Skin of body (tissue), 3 donors: ENCODE measurements at places on chromosomes 7 and 10. TPM values are rescaled to one million over a fixed set of nuclear protein-coding genes. Genes with fewer than 3 reads are reported as not detected.

GRCh38 chr10:37619336-37619735 is 238.1 kb downstream of the ZNF248 start:
- DNase-seq: no peak

DNA sequence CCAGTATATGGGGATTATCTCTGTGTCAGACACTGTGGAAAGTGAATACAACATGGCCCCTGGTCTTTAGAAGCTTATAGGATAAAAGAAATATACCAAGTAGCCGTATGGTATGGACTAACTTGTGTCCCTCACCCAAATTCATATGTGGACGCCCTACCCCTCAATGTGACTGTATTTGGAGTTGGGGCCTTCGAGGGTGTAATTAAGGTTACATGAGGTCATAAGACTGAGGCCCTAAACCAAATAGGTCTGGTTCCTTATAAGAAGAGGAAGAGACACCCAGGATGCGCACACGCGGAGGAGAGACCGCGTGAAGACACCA is 36.3 kb downstream of the ASB13 start:
- no peak for DNase-seq

DNA sequence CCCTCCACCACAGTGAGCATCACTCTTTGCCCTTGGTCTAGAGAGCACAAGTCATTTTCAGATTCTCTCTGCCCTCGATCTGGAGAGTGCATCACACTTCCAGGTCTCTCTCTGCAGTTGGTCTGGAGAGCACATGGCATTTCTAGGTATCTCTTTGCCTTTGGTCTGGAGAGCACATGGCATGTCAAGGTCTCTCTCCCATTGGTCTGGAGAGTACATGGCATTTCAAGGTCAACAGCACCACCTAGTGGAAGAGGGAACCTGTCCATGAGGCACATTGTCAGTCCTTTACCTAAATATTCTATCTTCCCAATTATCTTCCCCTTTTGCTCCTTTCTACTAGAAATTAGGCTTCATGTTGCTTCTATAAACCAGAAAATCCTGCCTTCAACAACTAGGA is 1139.4 kb downstream of the XPNPEP1 start:
- DNase-seq: no peak

GRCh38 chr7:100087055-100087750 is 1.6 kb upstream of the COPS6 start:
- DNase-seq: no peak

DNA sequence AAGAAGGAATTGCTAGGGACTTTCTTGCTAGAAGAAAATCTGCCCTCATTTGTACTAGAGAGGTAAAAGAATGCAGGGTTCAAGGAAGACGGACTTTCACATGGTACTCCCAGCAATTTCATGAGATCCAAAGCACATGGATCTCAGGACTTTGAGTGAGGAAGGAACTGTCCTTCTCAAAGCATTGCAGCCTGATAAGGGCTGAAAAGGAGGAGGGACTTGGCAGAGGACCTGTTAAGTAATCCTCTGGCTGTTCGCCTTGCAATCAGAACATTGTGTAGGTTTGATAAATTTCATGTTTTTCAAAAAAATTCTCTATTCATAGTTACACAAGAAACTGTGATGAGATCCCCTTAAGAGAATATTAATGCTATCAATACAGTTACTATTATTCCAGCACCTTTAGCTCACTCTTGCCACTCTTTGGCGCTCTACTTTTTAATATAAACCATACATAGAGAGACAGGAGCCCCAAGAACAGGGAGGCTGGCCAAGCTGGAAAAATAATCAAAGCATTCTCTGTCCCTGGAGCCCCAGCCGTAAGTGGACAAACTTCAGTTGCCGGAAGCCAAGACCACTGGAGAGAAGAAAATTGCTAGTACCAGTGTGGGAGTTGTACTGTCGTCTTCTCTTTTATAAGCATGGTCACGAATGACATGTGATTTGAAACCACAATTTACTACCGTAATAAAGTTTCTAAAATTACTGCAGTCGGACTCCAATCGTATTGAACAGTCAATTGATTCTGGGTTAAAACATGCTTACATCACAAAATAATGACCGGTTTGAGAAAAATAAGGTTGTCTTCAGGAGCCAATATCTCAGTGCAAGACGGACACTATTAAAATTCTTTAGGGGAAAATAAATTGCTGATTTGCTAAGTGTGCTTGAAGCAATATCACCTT is 424.4 kb downstream of the SDK1 start:
- no peak for DNase-seq

GRCh38 chr7:101294039-101294831 is 27.4 kb downstream of the IFT22 start:
- no peak for DNase-seq

DNA sequence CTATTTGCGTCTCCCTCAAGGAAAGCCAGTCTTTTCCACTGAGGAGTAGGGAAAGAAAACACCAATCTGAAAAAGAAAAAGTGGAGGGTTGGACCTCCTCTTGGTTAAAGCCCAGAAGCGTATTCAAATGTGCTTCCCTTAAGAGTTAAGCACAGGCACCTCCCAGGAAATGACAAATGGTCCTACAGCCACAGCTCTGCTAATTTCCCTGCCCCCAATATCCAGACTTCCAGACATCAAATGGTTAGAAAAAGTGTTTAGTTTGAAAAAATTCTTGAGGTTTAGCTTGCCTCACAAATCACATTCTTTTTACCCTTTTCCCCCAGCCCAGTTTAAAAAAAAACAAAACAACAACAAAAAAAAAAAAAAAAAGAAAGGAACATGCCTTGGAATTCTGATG is 19.0 kb upstream of the COL1A2 start:
- peak; percentile 95 for DNase-seq

DNA sequence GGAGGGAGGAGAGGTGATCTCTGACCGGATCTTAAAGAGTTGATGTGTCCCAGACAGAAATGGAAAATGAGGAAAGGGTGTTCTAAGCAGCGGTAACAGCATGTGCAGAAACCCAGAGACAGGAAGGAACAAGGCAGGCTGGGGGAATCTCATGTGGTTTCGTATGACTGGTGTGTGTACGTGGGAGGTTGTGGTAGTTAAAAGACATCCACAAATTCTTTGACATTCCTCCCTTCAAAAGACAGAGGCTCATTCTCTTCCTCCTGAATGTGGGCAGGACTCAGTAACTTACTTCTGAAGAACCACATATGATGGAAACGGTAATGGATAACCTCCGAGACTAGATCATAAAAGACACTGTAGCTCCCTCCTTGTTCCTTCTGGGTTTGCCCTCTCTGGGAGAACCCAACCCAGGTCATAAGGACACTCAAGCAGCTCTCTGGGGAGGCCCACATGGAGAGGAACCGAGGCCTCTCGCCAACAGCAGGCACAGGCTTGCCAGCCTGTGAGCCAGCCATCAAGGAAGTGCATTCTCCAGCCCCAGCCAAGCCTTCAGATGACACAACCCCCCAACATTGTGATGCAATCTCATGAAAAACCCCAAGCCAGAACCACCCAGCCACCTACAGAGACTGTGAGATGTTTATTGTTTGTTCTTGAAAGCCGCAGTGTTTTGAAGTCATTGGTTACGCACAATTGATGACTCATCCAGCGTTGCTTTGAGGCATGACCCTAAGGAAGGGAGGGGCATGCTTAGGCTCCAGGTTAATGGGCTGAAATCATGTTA is 116.0 kb downstream of the SLIT1 start:
- no peak for DNase-seq

DNA sequence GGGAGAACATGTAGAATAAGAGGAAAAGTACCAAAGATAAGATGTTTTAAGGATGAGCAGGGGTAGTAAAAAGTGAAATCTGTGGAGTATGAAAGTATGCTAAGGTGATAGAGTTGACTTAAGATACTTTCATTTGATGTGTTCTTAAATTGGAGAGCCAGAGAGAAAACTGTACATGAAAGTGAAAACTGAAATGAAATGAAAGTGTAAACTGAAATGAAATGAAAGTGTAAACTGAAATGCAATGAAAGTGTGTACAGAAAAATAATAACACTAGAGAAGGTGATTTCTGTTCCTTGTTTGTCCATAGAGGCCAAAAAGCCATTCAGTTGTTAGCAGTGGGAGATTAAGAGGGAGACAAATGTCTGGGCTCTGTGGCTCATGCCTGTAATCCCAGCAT is 17.5 kb downstream of the AHR start:
- DNase-seq: no peak

TECPR1 gene
- total RNA-seq: 8.3 TPM

- DNase-seq: no peak
These were observed 797.9 kb downstream of the LRMDA start for GRCh38 chr10:76229341-76229740.

CPXM2 gene
- total RNA-seq: 4.9 TPM

DNA sequence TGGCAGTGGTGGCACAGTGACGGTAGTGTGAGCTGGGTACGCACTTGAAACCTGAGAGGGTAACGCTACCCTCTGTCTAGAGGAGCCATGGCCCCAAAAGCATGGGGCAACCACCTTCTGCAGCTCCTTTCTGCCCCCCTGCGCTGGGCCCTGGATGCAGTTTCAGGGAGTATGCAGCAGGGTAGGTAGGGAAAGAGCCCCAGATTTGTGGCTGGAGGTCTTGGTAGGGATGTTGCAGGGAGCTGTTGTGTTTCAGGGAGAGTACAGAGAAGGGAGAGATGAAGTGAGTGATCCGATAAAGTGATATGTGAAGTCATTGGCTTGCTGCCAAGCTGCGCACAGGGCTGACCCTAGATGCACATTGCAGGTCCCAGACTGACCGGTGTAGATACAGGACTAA is 2.7 kb upstream of the PGAM2 start:
- DNase-seq: no peak

- no peak for DNase-seq
These were observed 20.8 kb downstream of the KIFBP start for GRCh38 chr10:69009360-69009759.

- DNase-seq: no peak
These were observed at the start of gene CRHR2 for GRCh38 chr7:30682212-30683083. Gene CRHR2 (minus strand): TSS chr7:30682456. CDS start chr7:30682280, 176 bp downstream.

ZNF804B gene
- total RNA-seq: not detected

IL15RA gene
- total RNA-seq: 3.6 TPM

GJC3 gene
- total RNA-seq: 0.49 TPM

DNA sequence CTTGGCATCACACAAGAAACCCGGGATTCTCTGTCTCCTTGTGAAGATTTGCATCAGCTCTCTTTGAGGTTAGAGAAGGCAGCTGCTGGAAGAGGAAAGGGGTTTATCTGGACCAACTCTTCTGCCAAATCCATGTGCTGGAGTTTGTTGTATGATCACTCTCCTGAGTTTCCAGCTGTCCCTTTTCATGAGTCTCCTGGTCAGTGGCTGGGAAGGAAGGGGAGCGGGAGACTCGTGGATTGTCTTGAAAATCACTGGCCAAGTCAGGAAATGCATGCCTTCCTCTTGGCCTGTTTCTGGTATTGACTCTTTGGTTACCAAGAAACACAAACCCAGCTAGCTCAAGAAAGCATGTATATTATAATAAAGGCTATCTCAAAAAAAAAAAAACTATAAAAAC is 38.8 kb downstream of the TACR2 start:
- DNase-seq: no peak

GRCh38 chr10:6781133-6781770 is 201.2 kb upstream of the PRKCQ start:
- DNase-seq: no peak

EPHA1 gene
- total RNA-seq: 16.2 TPM

DNA sequence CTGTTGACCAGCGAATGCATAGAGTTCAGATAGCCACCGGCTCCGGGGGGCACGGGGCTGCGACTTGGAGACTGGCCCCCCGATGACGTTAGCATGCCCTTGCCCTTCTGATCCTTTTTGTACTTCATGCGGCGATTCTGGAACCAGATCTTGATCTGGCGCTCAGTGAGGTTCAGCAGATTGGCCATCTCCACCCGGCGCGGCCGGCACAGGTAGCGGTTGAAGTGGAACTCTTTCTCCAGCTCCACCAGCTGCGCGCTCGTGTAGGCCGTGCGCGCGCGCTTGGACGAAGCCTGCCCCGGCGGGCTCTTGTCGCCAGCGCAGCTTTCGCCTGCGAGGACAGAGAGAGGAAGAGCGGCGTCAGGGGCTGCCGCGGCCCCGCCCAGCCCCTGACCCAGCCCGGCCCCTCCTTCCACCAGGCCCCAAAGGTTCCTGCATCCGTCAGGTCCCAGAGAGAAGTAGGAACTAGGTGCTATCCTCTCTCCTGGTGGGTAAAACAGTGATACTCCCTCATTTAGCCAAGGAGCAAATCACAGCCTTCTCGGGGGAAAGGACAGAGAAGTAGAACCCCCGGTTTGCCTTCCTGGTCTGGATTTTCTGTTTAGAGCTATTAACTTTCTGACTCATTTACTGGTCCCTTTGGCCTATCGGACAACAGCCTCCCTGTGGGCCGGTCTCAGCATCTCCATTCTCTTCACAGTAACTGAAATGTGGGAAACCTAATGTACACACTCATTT is 6.1 kb upstream of the HOXA2 start:
- no peak for DNase-seq

DNA sequence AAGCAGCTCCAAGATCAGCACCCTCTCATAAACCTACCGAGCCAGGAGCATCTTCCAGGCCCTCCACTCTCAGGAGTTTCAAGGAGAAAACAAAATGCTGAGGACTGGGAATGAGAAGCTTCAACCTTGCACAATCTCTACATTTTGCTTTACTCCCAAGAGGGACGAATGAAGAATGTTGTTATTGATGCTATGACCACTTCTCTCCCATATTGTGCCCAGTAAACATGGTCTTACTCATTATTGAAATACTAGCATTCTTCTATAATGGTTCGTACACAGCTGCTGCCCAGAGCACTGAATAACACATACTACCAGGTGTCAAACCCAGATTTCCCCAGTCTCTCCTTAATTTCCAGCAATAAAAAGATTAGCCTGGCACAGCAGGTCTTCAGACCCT is 63.4 kb upstream of the BET1 start:
- no peak for DNase-seq
